ENCODE measurements at places on chromosomes 3 and 15. TPM values are rescaled to one million over a fixed set of nuclear protein-coding genes. Genes with fewer than 3 reads are reported as not detected.

Gene DNAH1
- 3.4 TPM for total RNA-seq

Gene PDZRN3
- total RNA-seq: 40.5 TPM

Gene TRH
- total RNA-seq: 2.5 TPM

Gene MCTP2
- total RNA-seq: 3.9 TPM

Gene HIGD2B
- total RNA-seq: not detected

Gene GP5
- 0.49 TPM for total RNA-seq

Gene TMEM41A
- total RNA-seq: 14.5 TPM

Gene TMEM108
- total RNA-seq: not detected

Gene TNFAIP8L3
- 22.4 TPM for total RNA-seq

Gene CCK
- total RNA-seq: not detected

Gene SPESP1
- 0.98 TPM for total RNA-seq

Gene CPN2
- total RNA-seq: not detected

Data from fibroblast of the aortic adventitia (primary cell).